ENCODE measurements at places on chromosomes 5 and 9.

DNA sequence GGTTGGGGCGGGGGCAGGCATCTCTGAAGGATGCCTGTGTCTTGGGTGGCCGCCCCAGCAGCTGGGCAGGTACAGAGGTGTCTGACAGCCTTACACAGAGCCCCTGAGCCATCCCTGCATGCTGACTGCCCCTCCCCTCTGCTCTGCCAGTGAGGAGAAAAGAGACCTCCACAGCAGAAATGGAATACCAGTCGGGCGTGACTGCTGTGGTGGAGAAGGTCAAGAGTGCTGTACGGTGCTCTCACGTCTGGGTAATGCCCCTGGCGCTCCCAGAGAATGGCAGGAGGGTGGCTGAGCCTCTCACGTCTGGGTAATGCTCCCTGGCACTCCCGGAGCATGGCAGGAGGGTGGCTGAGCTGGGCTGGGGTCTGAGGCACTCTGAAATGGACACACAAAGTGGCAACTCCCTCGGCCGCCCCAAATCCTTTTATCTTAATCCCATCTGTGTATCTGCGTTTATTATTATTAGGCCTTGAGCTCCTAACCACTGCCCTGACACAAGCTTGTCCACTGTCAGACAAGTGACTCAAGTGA is 2.5 kb upstream of the RABL6 start:
- DNase-seq = no peak

DNA sequence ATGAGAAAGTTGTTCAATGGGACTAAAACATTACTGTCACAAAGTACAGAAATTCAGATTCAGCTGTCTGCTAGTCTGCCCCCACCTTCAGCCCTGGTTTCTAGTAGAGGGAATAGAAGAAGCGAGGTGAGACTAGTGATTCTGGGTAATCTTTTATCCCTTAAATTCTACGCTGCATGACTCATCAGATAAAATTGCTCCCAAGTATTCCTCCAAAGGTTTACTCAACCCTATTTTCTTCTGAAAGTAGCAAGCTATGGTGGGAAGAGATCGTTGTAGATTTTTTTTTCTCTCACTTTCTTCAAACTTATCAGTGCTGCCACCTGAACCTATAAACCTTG is 318.9 kb upstream of the RIOK2 start:
- no peak for DNase-seq

GRCh38 chr5:81739291-81739690 is 11.6 kb downstream of the SSBP2 start:
- DNase-seq = no peak

DNA sequence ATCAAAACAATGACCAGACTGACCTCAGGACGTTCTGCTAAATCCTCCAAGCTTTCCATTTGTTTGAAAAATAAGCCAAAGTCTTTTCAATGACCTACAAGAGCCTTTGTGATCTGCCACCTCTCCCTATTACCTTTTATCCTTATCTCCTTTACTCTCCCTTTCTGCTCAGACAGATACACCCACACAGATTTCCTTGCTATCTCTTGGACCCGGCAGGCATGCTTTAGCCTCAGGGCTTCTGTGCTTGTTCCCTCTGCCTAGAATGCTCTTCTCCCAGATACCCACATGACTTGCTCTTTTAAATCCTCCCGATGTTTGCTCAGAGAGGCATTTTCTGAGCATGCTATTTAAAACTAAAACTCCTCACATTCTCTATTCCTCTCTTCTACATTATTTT is 8.9 kb upstream of the ELOVL7 start:
- DNase-seq = no peak

GRCh38 chr5:142643634-142644033 is 42.3 kb downstream of the FGF1 start:
- no peak for DNase-seq

DNA sequence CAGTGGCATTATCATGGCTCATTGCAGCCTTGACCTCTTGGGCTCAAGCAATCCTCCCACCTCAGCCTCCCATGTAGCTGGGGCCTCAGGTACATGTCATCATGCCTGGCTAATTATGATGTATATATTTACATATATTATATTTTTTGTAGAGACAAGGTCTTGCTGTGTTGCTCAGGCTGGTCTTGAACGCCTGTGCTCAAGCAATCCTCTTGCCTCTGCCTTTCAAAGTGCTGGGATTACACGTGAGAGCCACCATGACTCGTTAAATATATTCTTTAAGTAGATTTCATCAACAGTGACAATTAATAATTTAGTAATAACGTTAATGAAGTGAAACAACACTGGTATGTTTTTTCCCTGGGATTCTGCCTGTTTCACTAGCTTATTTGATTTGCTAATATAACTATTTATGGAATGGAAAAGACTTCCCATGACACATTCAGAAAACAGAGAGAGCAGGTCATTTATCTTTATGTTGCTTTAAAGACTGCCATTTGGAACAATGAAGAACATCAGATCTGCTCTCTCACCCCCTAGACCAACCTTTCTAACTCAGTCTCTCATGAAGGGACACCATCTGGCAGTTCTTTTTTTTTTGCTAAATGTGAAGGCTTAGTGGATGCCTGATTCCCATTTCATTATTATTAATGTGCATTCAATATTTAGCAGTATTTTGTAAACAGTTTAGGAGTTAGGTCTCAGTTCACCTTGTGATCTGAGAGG is 295.6 kb downstream of the KIF4B start:
- no peak for DNase-seq

DNA sequence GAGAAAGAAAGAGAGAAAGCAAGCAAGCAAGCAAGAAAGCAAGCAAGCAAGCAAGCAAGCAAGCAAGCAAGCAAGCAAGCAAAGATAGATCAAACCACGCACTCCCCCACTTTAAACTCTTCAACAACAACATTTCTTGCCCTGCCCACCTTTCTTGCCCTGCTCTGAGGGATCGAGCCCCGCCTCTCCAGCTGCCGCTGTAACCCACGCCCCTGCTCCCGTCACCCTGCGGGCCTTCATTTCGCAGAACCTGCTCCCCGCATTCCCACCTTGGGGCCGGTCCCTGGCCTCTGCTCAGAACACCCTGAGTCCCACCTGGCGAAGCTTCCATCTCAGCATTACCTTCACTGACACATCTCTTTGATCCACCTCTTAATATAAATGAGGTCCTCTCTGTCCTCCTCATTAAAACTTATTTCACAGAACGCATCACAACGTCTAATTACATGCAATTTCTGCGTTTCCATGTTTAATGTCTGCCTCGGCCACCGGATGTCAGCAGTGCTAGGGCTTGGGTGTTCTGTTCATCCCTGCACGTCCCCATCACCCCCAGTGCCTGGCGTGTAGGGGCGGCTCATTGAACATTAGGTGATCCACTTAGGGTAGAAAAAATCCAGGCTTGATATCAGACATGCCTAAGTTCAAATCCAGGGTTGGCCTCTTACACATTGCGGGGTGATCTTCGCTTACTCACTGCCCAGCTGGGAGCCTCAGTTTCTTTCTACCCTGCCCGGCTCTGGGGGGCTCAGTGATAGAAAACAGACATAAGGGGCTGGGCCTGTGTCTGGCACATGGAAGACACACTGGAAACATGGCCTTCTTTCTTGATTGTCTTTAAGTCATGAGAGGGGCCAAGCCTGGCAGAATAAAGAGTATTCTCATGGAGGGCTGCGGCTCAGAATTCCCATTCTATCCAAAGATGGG is 187.6 kb downstream of the DAB2IP start:
- DNase-seq = no peak

GRCh38 chr5:158700231-158701006 is 399.3 kb downstream of the EBF1 start:
- no peak for DNase-seq

DNA sequence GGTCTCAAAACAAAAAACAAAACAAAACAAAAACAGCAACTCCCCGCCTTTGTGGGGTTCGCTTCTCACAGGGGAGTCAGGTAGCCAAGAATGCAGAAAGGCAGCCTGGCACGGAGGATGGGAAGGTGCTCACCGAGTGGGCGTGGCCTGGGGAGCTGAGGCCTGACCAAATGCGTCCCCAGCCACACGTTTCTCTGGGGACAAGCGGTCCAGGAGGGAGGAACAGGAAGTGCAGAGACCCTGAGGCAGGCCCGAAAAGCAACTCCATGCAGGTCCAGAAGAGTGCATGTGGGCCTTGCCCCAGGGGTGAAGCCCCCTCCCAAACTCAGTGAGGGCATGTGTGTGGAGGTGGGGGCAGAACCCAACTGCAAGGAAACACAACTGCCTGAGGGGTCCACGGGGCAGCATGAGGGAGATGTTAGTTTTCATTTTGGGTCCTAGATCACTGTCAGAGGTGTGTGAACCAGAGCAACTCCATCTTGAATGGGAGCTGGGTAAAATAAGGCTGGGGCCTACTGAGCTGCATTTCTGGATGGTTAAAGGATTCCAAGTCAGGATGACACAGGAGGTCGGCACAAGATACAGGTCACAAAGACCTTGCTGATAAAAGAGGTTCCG is 2.6 kb upstream of the UAP1L1 start:
- DNase-seq = no peak

GRCh38 chr9:116476002-116476401 is 211.1 kb upstream of the TRIM32 start:
- DNase-seq = no peak

GRCh38 chr5:55470282-55470681 is 64.5 kb downstream of the PLPP1 start:
- no peak for DNase-seq

GRCh38 chr5:121279801-121280200 is 571.9 kb upstream of the FTMT start:
- DNase-seq = no peak

- DNase-seq = peak; percentile 3
Observed at GRCh38 chr5:50922942-50923767, 256.7 kb downstream of the PARP8 start.

DNA sequence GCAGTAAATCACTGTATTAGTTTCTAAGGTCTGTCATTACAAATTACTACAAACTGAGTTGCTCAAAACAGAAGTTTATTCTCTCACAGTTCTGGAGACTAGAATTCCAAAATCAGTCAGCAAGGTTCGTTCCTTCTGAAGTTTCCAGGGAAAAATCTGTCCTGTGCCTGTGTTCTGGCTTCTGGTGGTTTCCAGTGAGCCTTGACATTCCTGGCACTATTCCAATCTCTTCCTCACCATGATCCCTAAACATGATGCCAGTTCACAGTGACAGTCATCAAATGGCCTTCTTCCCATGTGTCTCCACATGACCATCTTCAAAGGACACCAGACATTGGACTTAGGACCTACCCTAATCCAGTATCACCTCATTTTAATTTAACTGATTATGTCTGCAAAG is 351.4 kb downstream of the PLK2 start:
- DNase-seq = no peak

DNA sequence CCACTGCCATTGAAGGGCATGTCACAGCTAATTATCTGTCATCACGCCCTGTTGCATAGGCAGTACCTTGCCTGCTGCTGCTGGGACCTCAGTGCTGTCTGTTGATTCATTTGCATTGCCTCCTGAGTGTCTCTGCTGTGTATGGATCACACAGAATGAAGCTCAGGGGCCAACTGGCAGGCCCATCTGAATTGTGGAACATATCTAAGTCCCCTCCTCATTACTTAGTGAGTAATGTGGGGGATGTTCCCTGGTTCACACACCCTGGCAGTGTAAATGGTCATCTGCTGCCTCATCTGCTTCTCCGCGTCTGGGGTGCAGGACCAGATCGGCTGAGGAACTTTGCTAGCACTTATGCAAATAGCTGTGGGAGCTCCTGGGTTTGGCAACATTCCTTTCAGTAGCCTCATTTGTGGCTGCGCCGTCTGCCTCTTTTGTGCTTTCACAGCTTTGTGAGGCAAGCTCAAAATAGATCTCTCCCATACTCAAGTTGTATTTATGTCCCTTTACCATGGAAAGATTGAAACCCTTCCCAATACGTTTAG is 25.4 kb downstream of the TYRP1 start:
- DNase-seq = no peak

- DNase-seq = no peak
Observed at GRCh38 chr9:81737871-81738507, 48.6 kb upstream of the TLE1 start.

GRCh38 chr9:82333671-82334070 is 345.1 kb downstream of the SPATA31D1 start:
- no peak for DNase-seq

DNA sequence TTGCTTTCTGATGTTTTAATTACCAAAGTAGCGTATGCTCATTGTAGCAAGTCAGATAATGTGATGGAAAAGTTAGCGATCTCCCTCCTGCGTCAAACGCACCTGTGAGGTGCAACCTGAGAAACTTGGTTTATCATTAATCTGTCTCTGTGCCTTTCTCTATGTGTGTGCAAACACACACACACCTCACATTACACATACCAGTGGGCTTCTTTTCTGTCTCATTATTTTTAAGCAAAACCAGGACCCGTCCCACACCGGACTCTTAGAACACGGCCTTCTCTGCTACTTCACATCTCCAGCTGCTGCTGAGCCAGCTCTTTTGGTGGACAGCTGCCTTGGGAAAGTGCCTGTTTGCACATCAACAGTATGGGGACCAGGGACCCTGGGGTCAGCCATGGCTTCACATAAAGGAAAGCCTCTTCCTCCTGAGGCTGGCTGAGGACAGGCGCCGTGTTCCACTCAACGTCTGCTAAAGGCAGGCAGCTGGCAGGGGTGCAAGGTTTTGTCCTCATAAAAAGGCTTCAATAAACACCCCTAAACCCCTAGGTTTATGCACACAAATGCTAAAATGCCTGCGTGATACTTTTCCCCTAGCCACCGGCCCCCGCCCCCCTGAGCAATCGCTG is 44.2 kb downstream of the MRPL36 start:
- DNase-seq = no peak

- DNase-seq = no peak
Observed at GRCh38 chr5:168151041-168151440, 140.4 kb upstream of the WWC1 start.

DNA sequence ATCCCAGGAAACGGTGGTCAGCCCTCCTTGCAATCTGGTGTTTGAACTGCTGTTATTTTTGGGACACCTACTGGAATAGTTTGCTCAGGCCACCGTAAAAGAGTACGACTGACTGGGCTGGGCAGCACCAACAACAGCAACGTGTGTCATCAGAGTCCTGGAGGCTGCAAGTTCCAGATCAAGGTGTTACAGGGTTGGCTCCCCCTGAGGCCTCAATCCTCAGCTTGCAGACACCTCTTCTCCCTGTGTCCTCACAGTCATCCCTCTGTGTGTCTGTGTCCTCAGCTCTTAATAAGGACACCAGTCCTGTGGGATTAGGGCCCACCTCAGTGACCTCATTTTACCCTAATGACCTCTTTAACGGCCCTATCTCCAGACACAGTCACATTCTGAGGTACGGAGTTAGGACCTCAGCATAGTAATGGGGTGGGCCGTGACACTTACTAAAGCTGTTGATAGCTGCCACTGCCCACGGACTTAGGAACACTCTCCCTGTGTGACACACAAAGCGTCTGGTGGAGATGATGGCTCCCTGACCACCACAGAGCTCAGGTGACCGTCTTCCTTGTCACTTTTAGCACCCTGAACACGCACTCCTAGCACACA is 16.8 kb downstream of the GLT6D1 start:
- no peak for DNase-seq

- peak; percentile 57 for DNase-seq
Observed at GRCh38 chr5:126339215-126339805, 83.9 kb upstream of the GRAMD2B start.

DNA sequence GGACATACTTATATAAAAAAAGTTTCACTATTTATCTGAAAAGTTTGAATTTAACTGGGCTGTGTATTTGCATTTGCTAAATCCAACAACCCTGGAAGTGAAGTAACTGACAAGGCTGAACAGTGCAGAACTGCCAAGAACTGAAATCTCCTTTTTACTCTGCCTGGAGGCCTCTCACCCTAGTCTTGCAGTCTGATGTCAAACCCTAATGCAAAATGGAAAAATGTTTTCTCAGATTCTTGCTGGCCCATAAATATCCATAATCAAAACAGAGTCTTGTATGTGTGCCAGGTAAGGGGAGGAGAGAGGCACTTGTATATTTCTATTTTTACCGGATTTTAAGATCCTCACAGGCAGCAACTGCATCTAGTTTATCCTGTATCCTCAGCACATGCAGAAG is 432.7 kb upstream of the KLF4 start:
- no peak for DNase-seq

All from SHP77 (cell line).